D721Med (cell line): ENCODE measurements at places on chromosomes 3 and 15.

DNA sequence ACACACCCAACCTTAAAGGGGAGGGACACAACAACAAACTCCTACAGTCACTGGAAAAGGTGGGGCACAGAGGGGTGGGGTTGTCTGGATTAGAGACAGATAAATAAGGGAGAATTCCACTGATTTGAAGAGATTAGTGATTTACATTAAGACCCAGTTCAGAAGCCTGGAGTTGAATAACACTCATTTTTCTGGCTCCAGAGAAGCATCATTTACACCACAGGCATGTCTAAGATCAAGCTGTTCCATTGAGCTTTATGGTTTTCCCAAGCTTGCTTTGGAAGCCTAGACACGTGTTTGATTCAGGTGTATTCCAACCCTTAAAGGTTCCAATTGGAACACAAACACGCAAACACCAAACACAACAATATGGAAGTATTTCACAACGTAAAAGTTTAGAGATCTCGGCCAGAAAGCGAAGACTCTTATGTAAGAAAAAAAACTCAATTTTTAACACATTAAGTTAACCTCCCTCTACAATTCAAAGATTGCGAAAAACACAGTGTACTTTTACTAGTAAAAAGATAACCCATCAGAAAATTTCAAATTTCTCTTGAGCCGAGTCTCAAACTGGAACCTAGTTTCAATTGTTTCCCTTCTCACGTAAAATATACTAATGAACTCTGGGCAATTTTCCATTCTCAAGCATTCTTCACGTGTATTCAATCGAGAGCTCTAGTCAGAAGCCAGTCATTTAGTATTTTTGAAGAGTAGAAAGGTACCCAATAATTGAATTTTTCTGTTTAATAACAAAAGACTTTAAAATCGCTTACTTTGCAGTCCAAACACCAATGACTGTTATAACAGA is 2.1 kb downstream of the TRA2B start:
- no peak for DNase-seq

GRCh38 chr15:38134252-38134651 is 118.4 kb upstream of the SPRED1 start:
- DNase-seq = no peak

DNA sequence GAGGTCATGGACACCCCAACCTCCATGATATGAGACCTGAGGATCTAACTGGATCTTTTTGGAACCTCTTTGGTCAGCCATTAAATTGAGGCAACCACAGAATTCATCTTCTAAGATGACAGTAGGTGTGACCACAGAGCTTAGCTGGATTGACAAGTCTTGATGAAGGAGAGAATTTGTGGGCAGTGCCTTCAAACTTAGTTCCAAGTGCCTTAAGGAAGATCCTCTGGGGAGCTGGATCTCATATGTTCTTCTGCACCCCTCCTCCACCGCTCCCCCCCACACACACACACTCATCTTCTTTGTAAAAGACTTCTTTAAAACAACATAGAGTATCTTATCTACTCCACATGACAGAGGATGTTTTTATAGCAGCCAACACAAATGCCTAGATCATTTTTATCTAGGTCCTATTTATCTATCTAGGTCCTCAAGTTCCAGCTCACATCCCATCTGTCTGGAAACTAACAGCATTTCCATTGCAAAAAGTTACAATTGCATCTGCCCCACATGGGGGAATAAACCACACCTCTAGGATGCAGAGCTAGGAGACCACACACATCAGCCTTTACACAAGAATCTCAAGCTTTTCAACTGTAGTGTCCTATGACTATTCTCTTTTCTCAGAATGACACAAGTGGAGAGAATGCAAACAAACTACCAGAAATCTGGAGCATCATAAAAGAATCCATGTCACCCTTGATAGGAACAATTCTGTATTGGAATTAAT is 37.4 kb downstream of the WWTR1 start:
- no peak for DNase-seq

GRCh38 chr3:133930341-133930933 is 34.8 kb upstream of the RAB6B start:
- no peak for DNase-seq

DNA sequence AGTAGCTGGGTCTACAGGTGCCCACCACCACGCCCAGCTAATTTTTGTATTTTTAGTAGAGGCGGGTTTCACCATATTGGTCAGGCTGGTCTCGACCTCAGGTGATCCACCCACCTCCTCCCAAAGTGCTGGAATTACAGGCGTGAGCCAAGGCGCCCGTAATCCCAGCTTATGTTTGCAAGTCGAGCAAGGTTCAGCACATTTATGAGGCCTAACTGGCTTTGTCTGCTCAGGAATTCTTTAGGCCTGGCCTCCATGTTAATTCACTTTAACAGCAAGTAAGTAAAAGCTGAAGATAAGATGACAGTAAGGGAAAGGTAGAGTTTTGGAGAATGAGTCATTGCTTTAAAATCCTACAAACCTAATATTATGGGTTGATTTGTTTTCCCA is 24.6 kb downstream of the SIDT1 start:
- no peak for DNase-seq

- no peak for DNase-seq
These were observed 28.4 kb downstream of the TMEM40 start for GRCh38 chr3:12730506-12731242.

- DNase-seq = no peak
These were observed 504.0 kb downstream of the SHQ1 start for GRCh38 chr3:72344236-72344635.
